Mesangial cell (primary cell): ENCODE measurements at places on chromosomes 4 and X. TPM values are rescaled to one million over a fixed set of nuclear protein-coding genes. Genes with fewer than 3 reads are reported as not detected.

NLRP2B gene
- not detected in 2 replicates for total RNA-seq

CPLX1 gene
- 0.16 and 1.8 TPM in 2 replicates for total RNA-seq

DMRTC1 gene
- not detected in 2 replicates for total RNA-seq

ETDA gene
- total RNA-seq, result not detected in 2 replicates

KIF4A gene
- 0.76 and 23.8 TPM in 2 replicates for total RNA-seq

PABPC1L2B gene
- total RNA-seq, result not detected in 2 replicates

SMIM10L2A gene
- total RNA-seq, result 0.16 and 2.3 TPM in 2 replicates

TRAM1L1 gene
- total RNA-seq, result 2.4 and 3.4 TPM in 2 replicates

NPY5R gene
- 1.1 and 2.7 TPM in 2 replicates for total RNA-seq

GPR82 gene
- total RNA-seq, result not detected in 2 replicates

FAM184B gene
- total RNA-seq, result not detected in 2 replicates

FGF16 gene
- 0.13 and 0.98 TPM in 2 replicates for total RNA-seq

CXCL6 gene
- 6.2 and 6.7 TPM in 2 replicates for total RNA-seq

BMX gene
- total RNA-seq, result not detected in 2 replicates

SLC6A14 gene
- not detected in 2 replicates for total RNA-seq

USP46 gene
- 8.5 and 8.8 TPM in 2 replicates for total RNA-seq

TMEM31 gene
- total RNA-seq, result 0.25 TPM in 1 of 2 replicates, not detected in the other

GSX2 gene
- not detected in 2 replicates for total RNA-seq

SPRY1 gene
- total RNA-seq, result 3.4 and 35.6 TPM in 2 replicates

CD99 gene
- total RNA-seq, result 254 and 265 TPM in 2 replicates

NR0B1 gene
- total RNA-seq, result 0.38 and 0.65 TPM in 2 replicates

UGT2B15 gene
- not detected in 2 replicates for total RNA-seq

TMPRSS11F gene
- not detected in 2 replicates for total RNA-seq

AMTN gene
- total RNA-seq, result not detected in 2 replicates

EVC gene
- 26.7 and 97.1 TPM in 2 replicates for total RNA-seq

LNX1 gene
- 0.33 and 1.0 TPM in 2 replicates for total RNA-seq

ABCB7 gene
- 21.3 and 35.0 TPM in 2 replicates for total RNA-seq

UGT8 gene
- 7.2 and 9.9 TPM in 2 replicates for total RNA-seq

SPACA5 gene
- not detected in 2 replicates for total RNA-seq

EREG gene
- 2.0 and 3.7 TPM in 2 replicates for total RNA-seq

AIMP1 gene
- total RNA-seq, result 6.5 and 10.8 TPM in 2 replicates

AREG gene
- 35.4 and 36.3 TPM in 2 replicates for total RNA-seq

FOXO4 gene
- total RNA-seq, result 1.6 and 6.6 TPM in 2 replicates

NUDT10 gene
- total RNA-seq, result 3.8 and 4.2 TPM in 2 replicates

PPP1R2C gene
- not detected in 2 replicates for total RNA-seq

ATP6AP1 gene
- 45.0 and 81.4 TPM in 2 replicates for total RNA-seq

MAGEC3 gene
- not detected in 2 replicates for total RNA-seq

CACNA1F gene
- total RNA-seq, result under 0.01 TPM in 1 of 2 replicates, not detected in the other

ADH1C gene
- not detected in 2 replicates for total RNA-seq
